Astrocyte (in vitro differentiated cells and primary cell): ENCODE measurements at places on chromosomes 2 and 18.
A peak's percentile ranks its signal among the peaks of the same experiment; 100 is the strongest.

DNA sequence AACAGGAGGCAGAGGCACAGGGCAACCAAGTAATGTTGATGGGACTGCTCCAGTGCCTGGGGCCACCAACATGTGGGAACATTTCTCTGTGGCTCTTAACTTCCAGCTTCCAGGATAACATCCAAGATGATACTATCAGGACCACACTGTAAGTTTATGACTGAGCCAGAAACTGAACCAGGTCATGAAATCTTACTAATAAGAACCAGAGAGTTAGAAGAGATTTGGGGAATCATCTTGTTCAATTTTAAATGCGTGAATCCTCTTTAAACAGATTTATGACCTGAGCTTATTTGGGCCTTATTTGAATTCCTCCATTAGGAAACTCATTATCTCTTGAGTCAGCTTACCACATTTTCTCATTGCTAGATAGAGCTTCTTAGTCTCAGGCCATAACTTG lies 45.0 kb downstream of the MAP2 start:
- no peak overlapping the region for H3K27ac ChIP-seq
- H3K27me3 ChIP-seq: no peaks in the 10 kb centered on the region

DNA sequence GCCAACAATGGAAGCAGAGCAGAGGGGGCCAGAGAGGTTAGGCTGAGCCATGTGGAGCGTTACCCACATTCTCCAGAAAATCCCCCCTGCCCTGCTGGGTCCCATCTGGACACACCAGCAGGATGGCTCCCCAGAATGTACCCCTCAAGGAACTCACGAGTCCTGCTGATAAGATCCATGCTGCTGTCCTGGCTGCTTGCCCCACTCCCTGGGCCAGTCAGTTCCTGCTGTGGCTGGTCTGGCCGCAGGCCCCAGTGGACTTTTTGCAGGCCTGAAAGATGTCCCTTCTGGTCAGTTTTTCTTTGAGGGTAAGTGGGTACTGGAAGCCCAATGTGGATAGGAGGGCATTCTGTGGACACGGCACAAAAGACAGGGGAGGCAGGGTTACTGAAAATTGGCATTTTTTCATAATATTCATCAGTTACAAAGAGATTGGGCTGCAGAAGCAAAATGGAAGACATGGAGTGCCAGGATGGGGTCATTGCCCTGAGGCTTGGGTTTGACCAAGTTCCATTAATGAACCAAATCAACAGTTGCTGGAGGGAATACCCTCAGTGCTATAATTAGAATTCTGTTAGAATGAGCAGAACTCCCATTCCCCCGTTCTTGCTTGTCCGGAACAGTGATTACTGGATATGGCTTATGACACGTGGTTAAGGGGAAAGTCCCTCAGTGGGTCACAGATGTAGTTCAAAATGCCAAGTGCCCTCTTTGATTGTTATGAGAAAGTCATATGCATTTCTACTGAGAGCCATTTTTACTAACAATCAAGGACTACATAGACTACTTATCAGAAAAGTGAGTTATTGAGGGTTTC lies 38.7 kb downstream of the SLC4A5 start:
- H3K4me1 ChIP-seq: no peaks in the 10 kb centered on the region
- peaks cover 3% of the 10 kb centered on the region for H3K27me3 ChIP-seq
- H3K27ac ChIP-seq: no peak overlapping the region
- H3K4me3 ChIP-seq: no peak overlapping the region
- no peak for DNase-seq
- no peaks in the 10 kb centered on the region for H3K36me3 ChIP-seq

DNA sequence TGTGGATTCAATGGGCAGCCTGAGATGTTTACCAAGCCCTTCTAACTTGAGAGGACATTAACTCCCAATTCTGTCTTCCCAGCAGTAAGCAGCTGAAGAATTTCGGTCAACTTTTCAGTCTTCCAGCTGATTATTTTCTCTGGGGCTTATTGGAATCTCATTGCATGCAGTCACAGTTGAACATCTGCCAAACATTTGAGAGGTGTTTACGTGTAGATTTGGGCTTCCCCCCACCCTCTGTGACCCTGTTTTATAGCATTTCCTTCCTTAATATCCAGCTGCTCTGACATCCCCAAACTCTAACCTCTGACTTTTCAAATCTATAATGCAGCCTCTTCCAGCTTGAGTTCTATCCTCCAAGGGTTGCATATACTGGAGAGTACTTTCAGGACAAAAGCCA lies 16.5 kb upstream of the VIT start:
- H3K36me3 ChIP-seq: no peaks in the 10 kb centered on the region
- no peak for DNase-seq
- no peak overlapping the region for H3K4me3 ChIP-seq
- H3K4me1 ChIP-seq: no peaks in the 10 kb centered on the region
- H3K27me3 ChIP-seq: no peaks in the 10 kb centered on the region

DNA sequence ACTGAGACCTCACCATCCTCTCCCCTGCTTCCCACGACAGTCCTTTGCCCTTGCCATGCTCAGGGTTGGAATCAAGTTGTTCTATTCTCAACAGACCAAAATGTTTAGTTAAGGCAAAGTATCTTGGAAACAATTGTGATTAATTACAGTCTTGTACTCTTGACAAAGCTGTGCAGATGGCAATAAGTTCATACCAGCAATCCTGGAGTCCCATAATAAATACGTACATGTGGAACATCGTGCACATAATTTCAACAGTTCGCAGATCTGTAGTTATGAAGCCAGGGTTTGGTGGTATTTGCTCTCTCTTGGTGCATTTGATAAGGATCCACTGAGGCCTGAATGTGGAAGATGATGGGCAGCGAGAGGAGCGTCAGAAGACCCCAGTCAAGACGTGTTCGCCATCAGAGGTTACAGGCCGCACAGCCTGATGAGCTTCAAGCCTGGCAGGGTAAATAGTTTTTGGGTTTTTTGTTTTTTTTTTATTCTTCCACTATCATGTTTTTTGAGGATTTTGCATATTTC lies 52.9 kb upstream of the EML6 start:
- no peaks in the 10 kb centered on the region for H3K27me3 ChIP-seq
- H3K4me1 ChIP-seq: peaks cover 12% of the 10 kb centered on the region
- no peak overlapping the region for H3K27ac ChIP-seq
- H3K4me3 ChIP-seq: no peak overlapping the region
- peaks cover 48% of the 10 kb centered on the region for H3K36me3 ChIP-seq
- DNase-seq: no peak

DNA sequence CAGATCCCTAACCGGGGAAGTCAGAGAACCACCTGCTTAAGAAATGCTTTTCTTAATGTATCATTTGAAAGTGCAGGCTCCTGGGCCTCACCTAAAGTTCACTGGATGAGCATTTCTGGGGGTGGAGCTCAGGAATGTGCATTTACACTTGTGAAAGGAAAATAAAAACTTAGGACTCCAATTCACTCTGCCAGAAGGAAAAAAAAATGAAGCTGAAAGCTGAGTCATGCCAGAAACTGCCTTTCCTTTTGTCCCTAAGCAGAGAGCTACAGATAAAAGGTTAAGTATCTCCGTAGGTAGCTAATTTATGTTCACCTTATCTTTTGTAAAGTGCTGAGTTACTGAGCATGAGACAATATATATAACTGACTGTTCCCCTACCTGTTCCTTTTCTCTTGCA lies 229.5 kb upstream of the MEX3C start:
- no peaks in the 10 kb centered on the region for H3K4me1 ChIP-seq
- H3K36me3 ChIP-seq: no peaks in the 10 kb centered on the region
- no peaks in the 10 kb centered on the region for H3K27me3 ChIP-seq
- H3K4me3 ChIP-seq: no peak overlapping the region
- DNase-seq: no peak

GRCh38 chr2:107402330-107402729 lies 424.4 kb upstream of the RGPD4 start:
- no peak for DNase-seq
- H3K27ac ChIP-seq: no peak overlapping the region
- H3K27me3 ChIP-seq: no peaks in the 10 kb centered on the region

DNA sequence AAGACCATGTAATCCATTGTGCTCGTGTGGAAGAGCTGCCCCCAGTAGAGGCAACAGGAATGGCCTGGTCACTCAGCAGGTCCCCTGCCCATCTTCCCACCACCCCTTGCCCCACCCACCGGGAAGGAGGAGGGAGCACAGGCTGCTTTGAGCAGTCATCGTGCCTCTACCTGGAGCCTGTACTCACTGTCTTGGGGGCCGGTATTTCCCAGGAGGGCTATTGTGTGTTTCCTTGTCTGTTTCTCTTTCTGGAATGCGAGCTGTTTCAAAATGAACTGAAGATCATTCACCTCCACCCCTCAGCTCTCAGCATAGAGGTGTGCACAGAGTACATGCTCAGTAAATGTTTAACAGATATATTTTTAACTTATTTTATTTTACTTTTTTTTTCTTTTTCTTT lies 7.7 kb upstream of the AMMECR1L start:
- H3K4me3 ChIP-seq: no peak overlapping the region
- H3K27me3 ChIP-seq: no peaks in the 10 kb centered on the region
- H3K4me1 ChIP-seq: no peaks in the 10 kb centered on the region
- no peak overlapping the region for H3K27ac ChIP-seq
- no peaks in the 10 kb centered on the region for H3K36me3 ChIP-seq

DNA sequence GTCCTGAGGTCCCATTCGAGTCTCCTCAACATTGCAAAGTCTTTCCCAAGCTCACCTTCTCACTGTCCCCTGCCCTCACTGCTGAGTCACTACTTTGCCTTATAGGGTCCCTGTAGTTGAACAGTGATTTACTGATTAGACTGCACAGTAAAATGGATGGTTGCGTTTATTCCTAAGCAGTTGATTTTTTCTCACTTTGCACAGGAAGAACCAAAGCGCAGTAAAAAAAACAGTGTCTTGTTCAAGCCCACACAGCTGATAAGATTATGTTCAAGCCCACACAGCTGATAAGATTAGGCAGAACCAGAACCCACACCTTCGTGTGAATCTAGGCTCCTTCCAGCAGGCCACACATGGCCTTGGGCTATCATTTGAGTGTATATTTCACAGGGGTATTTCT lies 215.3 kb upstream of the COPS8 start:
- peaks cover 7% of the 10 kb centered on the region for H3K4me1 ChIP-seq
- no peak overlapping the region for H3K4me3 ChIP-seq
- DNase-seq: peak; percentile 12
- no peaks in the 10 kb centered on the region for H3K36me3 ChIP-seq
- no peaks in the 10 kb centered on the region for H3K27me3 ChIP-seq
- no peak overlapping the region for H3K27ac ChIP-seq

DNA sequence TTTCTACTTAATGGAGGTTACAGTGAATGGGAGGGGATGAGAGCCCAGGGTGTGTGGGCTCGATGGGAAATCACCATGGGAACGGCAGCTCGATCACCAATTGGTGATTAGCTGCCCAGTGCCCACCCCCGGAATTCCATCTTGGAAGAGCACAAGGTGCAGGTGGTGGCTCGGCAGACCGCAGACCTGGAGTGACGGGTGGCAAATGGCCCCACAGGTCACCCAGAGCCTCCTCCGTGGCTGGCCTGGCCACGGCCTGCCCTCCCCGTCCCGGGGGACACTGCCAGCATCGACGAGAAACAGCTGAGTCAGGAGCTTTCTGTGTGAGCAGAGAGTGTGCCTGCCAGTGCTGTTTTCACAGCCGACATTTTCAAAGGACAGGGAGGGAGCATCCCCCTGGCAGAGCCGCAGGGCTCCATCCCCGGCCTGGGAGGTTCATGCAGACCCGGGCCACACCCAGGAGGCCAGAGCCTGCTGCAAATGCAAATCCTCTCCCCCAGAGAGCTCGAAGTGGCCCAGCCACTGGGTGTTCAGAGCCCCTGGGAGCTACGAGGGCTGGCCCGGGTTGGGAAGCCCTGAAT lies 176.4 kb upstream of the MYT1L start:
- H3K36me3 ChIP-seq: no peaks in the 10 kb centered on the region
- no peak overlapping the region for H3K27ac ChIP-seq
- no peaks in the 10 kb centered on the region for H3K4me1 ChIP-seq
- H3K27me3 ChIP-seq: no peaks in the 10 kb centered on the region
- H3K4me3 ChIP-seq: no peak overlapping the region

- H3K27me3 ChIP-seq: no peaks in the 10 kb centered on the region
- H3K4me1 ChIP-seq: peaks cover 14% of the 10 kb centered on the region
- no peak overlapping the region for H3K27ac ChIP-seq
- DNase-seq: peak; percentile 67
Measured at GRCh38 chr2:48356701-48357325, 173.1 kb upstream of the STON1 start.

- peaks cover 6% of the 10 kb centered on the region for H3K27me3 ChIP-seq
- no peaks in the 10 kb centered on the region for H3K36me3 ChIP-seq
- H3K4me3 ChIP-seq: no peak overlapping the region
- no peak overlapping the region for H3K27ac ChIP-seq
- H3K4me1 ChIP-seq: peaks cover 6% of the 10 kb centered on the region
Measured at GRCh38 chr2:10499911-10500521, 51.9 kb upstream of the ODC1 start.

DNA sequence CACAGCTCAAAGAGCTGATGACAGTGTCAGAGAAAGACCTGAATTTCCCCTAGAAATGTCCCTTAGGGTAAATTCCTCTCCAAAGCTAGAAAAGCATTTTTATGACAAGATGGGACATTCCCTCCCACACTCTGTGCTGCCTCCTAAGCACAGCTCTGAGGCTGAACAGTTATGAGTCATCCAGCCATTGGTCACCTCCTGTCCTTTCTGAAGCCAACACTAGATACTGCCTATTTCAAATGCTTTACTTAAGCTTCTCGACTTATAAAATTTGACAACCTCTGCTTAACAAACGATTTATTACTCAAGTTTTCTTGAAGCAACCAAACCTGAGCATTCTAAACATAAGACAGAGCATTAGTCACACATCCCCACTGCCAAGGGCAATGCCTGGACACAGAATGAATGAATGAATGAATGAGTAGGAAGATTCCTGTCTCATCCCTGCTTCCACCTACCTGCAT lies 35.4 kb downstream of the B4GALT6 start:
- no peak overlapping the region for H3K4me3 ChIP-seq
- DNase-seq: peak; percentile 68
- H3K36me3 ChIP-seq: no peaks in the 10 kb centered on the region
- H3K27ac ChIP-seq: no peak overlapping the region
- H3K4me1 ChIP-seq: peaks cover 6% of the 10 kb centered on the region
- no peaks in the 10 kb centered on the region for H3K27me3 ChIP-seq

- H3K4me1 ChIP-seq: peaks cover 32% of the 10 kb centered on the region
- no peaks in the 10 kb centered on the region for H3K27me3 ChIP-seq
- DNase-seq: peak; percentile 54
- H3K27ac ChIP-seq: no peak overlapping the region
Measured at GRCh38 chr18:58336605-58337004, 292.3 kb downstream of the ALPK2 start.

- no peaks in the 10 kb centered on the region for H3K36me3 ChIP-seq
- H3K4me1 ChIP-seq: peaks cover 6% of the 10 kb centered on the region
- H3K27me3 ChIP-seq: no peaks in the 10 kb centered on the region
- no peak for DNase-seq
- H3K4me3 ChIP-seq: no peak overlapping the region
Measured at GRCh38 chr2:55033076-55033742, 17.0 kb downstream of the RTN4 start.
